Temporal lobe (tissue), 4 donors: ENCODE measurements at places on chromosomes 6 and 20. TPM values are rescaled to one million over a fixed set of nuclear protein-coding genes. Genes with fewer than 3 reads are reported as not detected.

IL17F gene
- 0.25 TPM for total RNA-seq

LZTS3 gene
- 15.0 TPM for total RNA-seq

SRMS gene
- not detected for total RNA-seq

ANGPT4 gene
- total RNA-seq = not detected
